Cortex of kidney (tissue), 1 donor: ENCODE measurements at places on chromosomes 5 and 9.

- no peak for DNase-seq
These were observed 307.0 kb upstream of the TLE4 start for GRCh38 chr9:79264511-79265355.

DNA sequence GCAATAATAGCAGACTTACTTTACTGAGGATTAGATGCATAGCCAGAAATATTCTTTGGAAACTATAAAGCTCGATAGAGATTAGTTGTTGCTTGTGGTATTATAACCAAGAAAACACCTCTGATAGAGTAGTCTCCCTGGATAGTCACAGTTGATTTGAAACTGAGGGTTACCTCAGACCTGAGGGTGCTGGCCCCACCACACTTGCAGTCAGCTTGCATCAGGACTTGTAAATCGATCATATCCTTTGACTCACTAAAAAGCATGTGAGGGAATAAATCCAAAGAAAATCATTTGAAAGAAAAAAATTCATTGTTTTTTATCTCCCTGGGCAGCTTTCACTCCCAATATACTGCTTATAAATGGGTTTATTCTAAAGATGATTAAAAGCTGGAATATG is 39.4 kb downstream of the GALNT12 start:
- DNase-seq = no peak

GRCh38 chr5:154896562-154897165 is 38.2 kb downstream of the CNOT8 start:
- DNase-seq = no peak

DNA sequence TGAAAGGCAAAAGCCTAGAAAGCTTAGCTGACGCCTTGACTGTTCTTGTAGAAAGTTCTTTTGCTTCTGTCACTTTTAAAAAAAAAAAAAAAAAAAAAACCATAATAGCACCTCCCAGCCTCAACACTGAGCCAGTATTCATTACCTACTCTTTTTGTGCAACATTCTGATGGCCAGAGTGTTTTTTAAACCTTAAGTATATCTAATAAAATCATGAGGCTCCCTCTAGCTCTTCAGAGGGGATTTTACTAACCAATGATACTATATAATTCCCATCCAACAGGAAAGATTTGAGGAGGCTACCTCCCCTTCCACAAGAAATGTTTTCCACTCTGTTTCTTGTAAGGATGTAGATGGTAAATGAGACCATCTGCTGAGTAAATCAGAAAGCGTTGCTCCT is 3.9 kb downstream of the BNC2 start:
- no peak for DNase-seq

DNA sequence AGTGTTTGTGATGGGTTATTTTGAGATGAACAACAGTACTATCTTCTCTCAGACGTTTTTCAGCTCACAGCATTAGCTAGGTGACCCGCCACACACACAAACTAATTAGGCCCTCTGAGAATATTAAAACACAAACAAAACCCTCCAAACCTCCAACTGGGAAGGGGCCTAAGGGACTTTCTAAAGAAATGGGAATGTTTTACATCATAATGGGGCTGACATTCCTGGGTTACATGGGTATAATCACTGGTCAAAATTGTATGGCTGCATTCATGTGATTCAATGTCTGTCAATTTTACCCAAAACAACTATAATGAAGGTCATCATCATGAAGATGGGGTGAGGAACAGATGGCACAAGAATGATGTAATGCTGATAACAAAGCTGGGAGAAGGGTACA is 59.6 kb downstream of the SPTLC1 start:
- DNase-seq = no peak

GRCh38 chr5:58944221-58944620 is 361.3 kb downstream of the RAB3C start:
- no peak for DNase-seq

- no peak for DNase-seq
These were observed 168.1 kb downstream of the SNCAIP start for GRCh38 chr5:122480146-122480545.

DNA sequence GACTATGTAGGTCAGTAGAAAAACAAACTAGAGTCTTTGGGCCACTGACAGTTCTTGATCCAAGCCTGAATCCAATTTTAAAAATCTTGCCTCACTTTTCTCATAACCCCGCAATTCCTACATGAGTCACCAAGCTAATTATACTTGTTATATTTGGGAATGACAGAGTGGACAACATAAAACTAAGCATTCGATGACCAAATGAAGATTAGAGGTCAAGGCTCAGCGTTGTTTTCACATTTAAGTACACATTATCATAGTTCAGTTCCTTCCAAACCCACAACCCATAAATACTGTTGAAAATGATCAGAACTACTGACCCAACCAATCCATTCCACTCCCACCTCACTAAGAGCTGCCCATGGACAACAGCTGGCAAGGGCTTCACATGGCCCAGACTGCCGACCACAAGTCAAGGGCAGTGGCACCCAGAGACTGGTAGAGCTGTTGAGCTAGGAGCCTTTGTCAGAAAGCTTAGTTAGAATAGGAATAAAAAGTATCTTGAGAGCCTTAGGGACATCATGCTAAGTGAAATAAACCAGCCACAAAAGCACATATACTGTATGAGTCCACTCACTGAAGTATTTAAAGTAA is 64.2 kb downstream of the MYO10 start:
- DNase-seq = no peak

DNA sequence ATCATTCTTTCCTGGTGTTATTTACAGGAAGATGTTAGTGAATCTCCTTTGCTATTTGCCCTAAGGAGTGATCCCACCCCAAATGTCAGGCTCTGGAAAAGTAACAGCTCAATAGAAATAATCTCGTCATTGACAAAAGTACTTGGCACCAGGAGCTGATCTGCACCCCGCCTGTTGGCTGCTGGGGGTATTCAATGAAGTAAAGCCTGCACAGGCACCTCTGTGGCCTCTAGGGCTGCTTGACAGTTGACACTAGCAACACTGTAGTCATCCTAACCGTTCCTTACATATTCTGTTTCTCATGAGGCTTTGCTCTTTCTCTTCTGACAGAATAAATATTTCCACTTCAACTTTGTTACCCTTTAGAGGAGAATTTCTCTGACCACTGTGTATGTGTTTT is 103.4 kb downstream of the DOCK2 start:
- no peak for DNase-seq

- DNase-seq = no peak
These were observed 6.5 kb downstream of the GFI1B start for GRCh38 chr9:132985071-132985350.

DNA sequence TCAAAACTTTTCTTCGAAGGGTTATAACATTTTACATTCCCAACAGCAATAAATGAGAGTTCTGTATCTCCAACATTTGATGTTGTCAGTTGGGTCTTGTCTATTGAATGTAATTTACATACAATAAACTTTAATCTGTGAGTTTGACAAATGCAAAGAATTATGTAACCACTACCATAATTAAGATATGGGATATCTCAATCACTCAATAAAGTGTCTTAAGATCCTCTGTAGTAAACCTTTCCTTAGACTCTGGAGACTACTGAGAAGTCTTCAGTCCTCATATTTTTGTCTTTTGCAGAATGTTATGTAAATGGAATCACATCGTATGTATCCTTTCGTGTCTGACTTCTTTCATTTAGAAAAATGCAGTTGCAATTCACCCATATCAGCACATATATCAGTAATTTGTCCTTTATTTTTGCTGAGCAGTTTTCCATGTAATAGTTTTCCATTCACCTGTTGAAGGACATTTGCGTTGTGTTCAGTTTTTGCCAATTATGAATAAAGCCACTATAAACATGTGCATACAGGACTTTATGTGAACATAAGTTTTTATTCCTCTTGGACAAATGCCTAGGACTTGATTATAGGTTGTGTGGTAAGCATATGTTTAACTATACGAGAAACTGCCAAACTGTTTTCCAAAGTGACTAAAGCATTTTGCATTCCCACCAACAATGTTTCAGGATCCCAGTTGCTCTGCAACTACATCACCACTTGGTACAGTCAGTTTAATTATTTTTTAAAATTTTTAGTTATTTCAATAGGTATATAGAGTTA is 784.6 kb upstream of the ZNF608 start:
- DNase-seq = no peak

DNA sequence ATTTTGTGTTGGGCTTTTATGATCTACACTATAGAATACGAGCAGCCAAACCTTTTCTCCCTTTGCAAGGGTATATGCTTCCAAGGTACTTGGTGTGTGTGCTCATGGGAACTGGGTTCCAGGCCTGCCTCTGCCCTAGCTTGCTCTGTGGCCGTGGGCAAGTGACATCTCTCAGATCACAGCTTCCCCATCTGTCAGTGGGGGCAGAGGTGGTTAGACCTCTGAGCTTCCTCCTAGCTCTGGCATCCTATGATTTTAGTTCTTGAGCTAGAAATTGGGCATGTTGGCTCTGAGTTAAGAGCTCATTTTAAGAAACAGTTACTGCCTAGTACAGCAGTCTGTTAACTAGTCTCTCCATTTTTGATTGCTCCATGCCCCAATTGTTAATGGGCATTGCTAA is 12.5 kb upstream of the CCNJL start:
- DNase-seq = no peak

DNA sequence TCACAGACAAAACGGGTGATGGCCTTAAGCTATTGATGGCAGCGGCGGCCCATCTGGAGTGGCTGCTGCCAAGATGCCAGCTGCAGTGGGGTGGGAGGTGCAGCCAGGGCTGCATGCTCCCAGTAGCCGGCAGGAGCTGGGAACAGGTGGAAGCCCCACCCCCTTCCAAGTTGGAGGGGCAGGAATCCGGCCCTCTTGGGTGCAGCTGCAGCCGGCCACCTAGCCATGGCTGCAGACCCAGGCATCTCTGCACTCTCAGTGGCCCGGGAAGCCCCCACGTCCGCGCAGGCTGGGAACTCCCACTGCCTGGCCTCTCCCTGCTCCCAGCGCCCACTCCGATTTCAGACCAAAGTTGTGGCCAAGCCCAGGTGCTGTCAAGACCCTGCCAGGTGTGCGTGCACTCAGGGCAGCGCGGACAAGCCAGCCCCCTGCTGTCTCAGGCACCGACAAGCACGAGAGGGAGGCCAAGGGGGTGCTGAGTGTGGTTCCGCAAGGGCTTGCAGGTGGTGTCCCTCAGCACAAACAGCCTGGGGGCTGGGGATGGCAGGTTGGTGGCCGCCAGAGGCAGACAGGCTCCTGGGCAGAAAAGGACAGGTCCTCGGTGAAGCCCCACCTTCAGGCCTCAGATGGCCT is 115.1 kb upstream of the TSLP start:
- DNase-seq = no peak

DNA sequence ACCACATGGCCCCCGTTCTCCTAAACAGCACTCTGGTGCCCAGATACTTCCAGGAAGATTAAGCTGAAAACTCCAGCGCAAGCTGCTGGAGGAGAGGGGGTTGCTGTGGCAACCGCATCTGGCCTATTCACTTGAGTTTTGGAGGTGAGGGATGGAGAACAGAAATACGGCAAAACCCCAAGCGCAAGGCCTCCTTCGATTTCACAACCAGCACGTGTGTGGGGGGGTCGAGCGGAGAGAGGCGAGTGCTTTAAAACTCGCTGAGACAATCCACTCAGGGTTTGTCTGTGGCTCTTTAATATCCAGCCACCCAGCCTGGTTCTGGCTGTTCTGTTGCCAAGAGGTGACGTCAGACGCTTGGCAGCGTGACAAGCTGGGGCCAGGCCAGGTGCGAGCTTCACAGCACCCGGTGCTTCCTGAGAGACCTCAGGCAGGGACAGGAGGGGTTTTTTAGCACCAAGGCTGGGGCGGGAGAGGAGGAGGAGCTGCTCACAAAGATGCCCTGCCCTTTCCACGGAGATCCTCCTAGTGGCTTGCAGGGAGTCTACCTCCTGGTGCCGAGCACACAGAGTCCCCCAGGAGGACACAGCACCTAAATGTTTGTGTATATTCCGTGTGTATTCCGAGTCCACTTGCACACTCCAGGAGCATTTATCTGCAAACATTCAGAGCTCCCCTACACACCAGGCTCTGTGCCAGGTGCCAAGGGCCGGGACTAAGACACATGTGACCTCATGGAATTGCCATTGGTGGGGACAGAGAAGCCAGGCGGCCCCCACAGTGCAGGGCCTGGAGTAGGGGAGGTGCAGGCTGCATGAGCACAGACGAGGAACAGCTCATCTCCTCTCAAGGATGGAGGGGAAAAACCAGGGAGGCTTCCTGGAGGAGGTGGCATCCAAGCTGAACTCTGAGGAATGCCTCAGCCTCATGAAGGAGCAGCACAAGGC is 194.6 kb downstream of the OLFM1 start:
- no peak for DNase-seq

- no peak for DNase-seq
These were observed 31.4 kb downstream of the LIX1 start for GRCh38 chr5:97111004-97111403.

DNA sequence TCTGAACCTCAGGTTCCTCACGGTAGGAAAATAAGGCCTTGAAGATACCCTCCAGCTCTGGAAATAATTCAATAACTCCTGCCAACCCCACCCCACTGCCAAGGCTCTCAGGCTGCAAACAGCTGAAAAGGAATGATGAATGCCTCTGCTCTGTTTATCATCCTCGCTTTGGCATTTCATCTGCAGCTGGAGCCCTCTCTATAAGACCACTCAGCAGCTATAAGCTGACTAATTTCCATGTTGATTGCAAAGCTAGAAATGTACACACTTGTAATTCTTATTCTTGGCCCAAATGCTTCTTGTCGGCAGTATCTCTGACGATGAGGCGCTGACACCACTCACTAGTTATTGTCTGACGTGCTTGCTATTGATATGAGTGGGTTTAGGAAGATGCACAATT is 408.4 kb upstream of the NMUR2 start:
- DNase-seq = no peak

DNA sequence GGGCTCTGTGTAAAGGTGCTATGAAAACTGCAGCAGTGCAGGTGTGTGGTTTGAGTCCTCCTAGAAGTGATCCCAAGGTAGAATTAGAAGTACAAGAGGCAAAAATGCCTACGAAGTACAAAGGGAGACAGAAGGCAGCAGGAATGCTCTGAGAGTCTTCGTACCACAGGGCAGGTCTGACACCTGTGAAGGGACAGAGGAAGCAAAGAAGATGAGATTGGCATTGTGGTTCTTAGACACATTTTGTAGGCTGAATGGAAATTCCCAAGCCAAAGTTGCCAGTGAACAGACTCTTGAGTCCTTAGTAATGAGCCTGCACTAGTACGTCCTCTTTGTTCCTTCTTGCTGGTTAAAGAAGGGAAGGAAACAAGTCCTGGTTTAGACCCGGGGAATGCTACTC is 1.7 kb upstream of the LRRTM2 start:
- DNase-seq = no peak

GRCh38 chr9:84512493-84512892 is 157.0 kb upstream of the NTRK2 start:
- no peak for DNase-seq

- no peak for DNase-seq
These were observed 1282.7 kb upstream of the WWC1 start for GRCh38 chr5:167008705-167009104.
